LNCaP clone FGC (cell line): ENCODE measurements at places on chromosomes 7 and 10.
A peak's percentile ranks its signal among the peaks of the same experiment; 100 is the strongest.

DNA sequence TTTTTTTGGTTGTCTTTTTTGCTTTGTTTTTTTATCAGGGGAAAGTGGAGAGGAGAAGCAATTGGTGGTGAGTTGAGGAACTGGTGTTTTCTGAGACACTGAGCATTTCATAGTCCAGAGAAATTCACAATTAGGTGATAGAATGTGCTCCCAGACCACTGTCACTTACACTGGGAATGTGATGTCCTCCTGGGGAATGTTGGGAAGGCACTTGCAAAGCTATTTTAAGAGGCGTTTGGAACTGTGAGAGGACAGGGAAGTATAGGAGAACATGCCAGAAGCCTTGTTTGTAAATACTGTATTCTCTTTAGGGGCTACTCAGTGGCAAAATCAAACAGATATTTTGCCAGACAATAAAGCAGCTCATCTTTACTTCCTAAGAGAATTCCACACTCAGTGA lies 16.0 kb downstream of the CHRM2 start:
- DNase-seq = no peak

DNA sequence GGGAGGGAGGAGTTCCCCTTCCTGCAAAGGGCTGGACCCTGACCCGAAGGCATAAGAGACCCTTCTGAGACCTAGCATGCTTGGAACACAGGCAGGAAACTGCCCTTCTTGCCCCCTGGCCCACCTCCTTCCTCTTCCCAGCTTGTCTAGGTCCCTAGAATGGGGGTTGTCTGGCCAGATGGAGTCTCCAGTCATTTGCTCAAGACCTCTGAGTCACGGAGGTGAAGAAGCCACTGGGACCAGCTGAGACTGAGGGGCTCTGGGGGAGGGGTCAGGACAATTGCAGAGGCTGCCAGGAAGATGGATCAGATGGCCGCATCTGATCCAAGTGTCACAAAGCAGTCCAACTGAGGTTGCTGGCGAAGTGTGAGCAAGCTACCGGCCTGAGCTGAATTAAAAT lies 46.2 kb downstream of the COL13A1 start:
- no peak for DNase-seq

DNA sequence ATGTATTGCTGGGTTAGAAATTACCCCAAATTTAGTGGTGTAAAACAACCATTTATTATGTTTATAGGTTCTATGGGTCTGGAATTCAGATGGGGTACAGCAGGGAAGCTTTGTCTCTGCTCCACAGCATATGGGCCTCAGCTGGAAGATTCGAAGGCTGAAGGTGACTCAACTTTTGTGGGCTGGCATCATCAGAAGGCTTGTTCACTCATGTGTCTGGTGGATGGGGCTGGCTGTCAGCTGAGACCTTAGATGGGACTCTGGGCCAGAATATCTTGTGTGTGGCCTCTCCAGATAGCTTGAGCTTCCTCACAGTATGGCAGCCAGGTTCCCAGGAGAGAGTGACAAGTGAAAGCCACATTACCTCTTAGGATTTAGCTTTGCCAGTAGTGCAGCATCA lies 45.9 kb downstream of the ZNF503 start:
- no peak for DNase-seq

DNA sequence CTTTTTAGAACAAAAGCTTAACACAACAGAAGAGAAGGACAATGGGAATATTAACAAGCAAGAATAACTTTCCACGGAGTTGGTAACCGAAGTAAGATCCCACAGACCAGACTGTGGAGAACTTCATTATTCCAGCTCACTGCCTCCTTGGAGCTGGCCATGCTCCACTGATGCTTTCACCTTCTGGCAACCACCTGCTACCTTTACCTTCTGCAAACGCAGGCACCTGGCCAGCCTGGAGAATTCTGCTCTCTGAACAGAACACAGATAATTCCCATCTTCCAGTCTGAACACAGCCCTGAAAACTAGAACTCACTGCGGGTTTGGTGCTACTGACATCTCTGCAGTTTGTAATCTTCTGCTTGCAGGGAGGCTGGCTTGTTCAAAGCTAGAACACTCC lies 66.5 kb downstream of the JAZF1 start:
- peak; percentile 41 for DNase-seq

DNA sequence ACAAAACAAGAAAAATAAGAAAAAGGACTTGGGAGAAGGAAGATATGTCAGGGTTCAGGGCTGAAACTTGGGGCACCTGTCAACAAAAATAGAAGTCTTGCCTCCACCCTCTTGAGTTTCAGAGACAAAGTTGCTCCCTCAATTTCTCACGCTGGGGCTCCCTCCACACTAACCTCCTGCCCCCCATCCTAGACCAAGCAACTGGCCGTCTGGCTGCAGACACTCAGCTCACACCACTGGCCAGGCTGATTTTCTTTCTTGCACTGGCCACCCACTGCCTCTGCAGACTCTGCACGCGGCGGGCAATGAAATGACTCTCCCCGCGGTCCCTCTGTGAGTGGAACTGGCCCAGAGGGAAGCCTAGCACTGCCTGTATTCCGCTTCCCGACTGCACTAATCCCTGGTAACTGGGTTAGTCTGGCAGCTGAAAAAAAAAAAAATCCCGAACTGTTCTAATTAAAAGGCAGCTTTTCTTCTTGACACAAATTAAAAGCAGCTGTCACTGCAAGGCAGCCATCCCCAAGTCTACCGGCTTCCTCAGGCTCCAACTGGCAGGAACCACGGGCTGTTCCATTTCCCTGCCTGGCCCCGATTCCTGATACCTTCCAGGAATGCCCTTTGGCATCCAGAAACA lies 83.5 kb downstream of the SPDYE5 start:
- DNase-seq = no peak
